ENCODE measurements at places on chromosomes 7 and 10.

DNA sequence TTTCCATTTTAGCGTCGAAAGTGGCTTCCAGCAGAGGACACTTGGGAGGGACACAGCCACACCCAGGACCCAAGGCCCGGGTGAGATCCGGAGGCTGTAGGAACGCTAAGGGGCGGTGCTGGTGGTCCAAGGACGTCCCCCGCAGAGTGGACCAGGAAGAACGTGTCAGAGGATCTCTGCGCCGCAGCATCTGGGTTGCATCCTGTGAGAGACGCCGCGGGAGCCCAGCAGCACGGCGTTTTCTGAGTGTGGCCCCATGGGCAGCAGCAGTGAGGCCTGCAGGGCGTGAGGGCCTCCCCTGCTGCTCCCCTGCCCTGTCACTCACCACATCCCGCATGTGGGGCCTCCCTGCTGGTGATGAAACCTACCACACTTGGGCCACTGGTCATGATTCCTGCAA, 40.5 kb upstream of the BNIP3 start:
- no peak for DNase-seq

- peak; percentile 7 for DNase-seq
Observed at GRCh38 chr10:15419279-15419874, 48.3 kb upstream of the FAM171A1 start.

DNA sequence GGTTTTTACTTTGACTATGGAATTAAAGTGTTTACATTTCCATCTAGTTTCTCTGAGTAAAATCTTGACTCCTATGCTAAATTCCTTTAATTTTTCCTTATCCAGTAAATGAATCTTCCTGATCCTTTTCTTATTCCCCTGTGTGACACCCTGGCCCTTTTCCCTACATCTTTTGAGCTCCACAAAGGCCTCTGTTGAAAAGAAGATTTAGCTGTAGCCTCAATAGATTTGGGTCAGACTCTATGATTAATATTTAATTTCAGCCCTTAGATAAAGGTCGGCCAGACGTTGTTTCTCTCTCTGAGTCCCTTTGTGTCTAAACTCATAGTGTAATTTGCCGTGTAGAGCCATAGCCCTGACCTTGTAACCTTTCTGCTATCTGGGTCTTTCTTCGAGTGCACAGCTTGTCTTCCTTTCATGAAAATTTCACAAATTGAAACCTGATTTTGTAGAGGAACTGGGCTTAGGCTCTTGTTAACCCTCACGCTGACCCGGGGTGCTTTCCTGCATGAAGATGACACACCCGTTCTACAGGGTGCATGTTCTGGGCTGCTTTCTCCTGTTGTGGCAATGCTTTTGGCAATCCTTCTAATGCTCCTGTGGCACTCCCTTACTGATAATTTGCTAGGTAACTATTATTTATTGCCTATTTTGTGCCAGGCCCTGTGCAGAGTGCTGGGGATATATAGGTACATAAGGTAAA, 21.2 kb downstream of the LSMEM1 start:
- DNase-seq: no peak

DNA sequence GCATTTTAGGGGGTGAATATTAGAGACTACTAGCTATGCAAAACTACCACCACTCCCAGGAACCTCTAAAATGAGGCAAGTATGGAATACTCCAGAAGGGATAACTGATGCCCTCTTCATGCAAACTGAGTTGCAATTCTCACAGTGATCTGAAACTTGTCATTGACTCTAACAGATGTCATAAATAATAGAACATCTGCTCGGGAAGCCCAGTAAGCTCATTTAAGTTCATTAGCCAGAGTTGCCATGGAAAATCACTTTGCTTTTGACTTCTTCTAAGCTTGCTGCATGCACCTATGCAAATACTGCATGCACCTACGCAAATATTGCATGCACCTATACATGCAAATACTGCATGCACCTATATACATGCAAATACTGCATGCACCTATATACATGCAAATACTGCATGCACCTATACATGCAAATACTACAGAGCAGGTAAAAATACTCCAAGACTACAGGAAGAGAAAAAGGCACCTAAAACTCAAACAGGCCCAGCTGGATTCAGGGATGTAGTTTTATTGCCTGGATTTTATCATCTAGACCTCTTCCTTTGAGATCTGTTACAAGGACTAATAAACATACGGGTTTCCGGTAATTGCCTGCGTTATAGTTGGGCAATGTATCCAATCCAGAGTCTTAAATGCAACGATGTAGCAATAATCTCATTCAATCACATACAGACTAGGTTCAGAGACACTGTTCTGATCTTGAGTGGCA, 1061.1 kb upstream of the AUTS2 start:
- no peak for DNase-seq

GRCh38 chr10:121404611-121405010, 193.6 kb downstream of the FGFR2 start:
- DNase-seq: no peak

GRCh38 chr7:15308821-15309220, 253.0 kb downstream of the AGMO start:
- DNase-seq: no peak

DNA sequence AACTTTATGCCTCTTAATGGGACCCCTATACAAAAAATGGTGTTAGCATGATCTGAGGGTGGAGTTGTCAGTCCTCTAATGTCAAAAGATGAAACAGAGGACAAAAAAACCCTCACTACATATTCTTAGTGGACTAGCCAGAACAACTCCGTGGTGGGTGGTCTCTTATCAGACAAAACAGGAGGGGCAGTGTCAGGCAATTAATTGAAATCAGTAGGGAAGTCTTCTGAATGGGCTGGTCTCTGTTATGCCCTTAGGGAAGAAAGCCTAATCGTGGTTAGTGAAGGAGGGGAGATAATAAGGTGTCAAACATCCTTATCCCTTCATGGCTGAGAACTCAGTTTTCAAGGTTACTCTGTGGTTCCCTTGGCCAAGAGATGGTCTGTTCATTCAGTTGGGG, 909.4 kb downstream of the GRID1 start:
- no peak for DNase-seq

DNA sequence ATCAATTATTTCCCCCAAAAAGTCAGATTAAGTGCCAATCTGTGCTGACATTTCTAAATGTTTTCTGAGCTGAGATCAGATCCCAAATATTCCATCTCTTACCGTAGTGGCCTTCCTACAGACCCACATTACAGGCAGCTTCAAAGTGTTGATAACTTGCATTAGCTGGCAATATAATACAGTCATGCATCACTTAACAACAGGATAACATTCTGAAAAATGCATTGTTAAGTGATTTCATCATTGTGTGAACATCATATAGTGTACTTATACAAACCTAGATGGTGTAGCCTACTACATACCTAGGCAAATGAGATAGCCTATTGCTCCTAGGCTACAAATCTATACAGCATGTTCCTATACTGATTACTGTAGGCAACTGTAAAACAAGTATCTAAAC, 22.4 kb downstream of the SLC25A13 start:
- no peak for DNase-seq

DNA sequence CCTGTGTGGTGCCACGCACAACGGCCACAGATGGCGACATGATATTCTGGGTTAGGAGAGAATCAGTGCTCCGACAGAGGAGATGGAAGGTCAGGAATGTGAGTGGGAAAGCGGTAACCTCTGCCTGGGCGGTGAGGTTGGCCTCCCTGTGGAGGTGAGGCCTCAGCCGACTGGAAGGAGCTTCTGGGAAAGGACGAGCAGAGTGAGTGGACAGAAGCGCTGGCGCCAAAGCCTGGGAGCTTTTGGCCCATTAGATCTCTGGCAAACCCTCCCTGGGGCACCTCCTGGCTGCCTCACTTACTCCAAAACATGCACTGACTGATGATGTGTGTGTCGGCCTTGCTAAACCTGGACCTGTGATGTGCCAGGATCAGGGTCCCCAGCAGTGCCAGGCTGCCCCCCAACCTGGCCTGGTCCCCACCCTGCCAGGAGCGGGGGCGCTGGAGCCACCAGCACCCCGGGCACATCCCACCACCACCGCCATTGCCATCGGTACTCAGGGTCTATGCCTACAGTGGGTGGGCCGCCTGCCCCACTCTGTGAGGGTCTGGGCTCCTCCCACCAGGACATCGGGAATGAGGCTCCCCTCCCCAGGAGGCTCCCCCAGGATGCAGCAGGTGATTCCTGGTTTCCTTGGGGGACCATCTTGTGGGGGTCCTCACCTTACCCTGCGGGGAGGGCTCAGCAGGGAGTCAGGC, 51.0 kb downstream of the RASGEF1A start:
- no peak for DNase-seq

GRCh38 chr7:100670074-100670473, 3.5 kb upstream of the GNB2 start:
- no peak for DNase-seq

- no peak for DNase-seq
Observed at GRCh38 chr10:33332183-33333065, 2.0 kb downstream of the NRP1 start.

DNA sequence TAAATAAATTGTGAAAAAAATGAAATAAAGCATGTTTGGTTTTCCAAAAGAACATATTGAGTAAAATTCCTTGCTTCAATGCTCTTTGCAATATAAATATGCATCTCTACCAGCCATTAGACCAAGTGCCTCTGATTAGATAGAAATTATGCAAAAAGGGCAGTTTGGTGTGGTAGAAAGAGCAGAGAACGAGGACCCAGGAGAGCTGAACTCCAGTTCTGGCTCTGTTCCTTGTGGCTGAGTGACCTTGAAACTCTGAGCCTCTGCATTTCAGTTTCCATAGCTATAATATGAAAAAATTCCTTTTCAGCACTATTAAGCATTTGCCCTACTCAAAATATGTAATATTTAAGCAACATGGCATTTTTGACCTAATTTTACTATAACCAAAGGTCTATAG, 36.5 kb downstream of the COL1A2 start:
- no peak for DNase-seq

Measured in stimulated activated CD4-positive, alpha-beta T cell treated with anti-CD3 and anti-CD28 coated beads, Interleukin-1b, Interleukin-23, amount 100 ng/mL, for 24 hours (primary cell).